ENCODE measurements at places on chromosomes 4 and X.

DNA sequence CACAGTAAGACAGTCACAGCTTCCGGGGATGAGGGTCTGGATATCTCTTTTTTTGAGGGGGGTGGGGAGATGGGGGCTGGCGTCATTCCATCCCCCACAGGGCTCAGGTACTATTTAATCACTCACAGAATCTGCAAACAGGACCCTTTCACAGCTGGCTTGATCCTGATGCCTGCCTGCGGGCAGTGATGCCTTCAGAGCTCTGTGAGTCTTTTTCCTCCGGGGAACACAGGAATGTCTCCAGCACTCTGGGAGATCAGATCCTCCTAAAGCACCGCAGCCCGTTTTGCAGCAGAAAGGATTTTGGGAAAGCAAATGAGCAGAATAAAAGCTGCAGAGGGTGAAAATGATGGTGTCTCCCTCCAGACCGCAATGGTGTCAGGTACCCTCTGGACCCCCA lies 13.2 kb upstream of the SHOX start:
- no peak for DNase-seq

- DNase-seq = no peak
These were observed 32.3 kb downstream of the AFF1 start for GRCh38 chr4:86967073-86967472.

GRCh38 chr4:185359767-185360446 lies 35.8 kb downstream of the LRP2BP start:
- no peak for DNase-seq

DNA sequence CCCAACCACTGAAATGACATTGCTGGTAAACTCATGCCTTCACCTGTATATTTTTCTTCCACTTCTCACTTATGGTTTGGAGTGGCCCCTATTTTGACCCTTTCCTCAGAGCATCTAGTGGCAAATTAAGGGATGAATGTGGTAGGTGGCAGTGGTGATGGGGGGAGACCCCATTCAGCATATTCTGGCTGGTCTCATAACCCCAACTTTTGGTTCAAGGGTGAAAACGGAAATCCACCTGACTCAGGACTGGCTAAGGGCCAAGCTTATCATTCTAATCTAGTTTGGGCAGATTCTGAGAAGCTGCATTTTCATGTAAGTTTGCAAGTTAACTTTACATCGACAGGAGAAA lies 47.0 kb upstream of the NSUN7 start:
- DNase-seq = no peak

- no peak for DNase-seq
These were observed 91.5 kb downstream of the ELOVL6 start for GRCh38 chr4:110106931-110107296.

- DNase-seq = no peak
These were observed 333.2 kb downstream of the ARHGAP10 start for GRCh38 chr4:148065075-148065474.

- DNase-seq = no peak
These were observed 265.3 kb downstream of the ZNF674 start for GRCh38 chrX:46279925-46280313.

GRCh38 chr4:152357206-152357605 lies 178.7 kb downstream of the FBXW7 start:
- DNase-seq = no peak

- no peak for DNase-seq
These were observed 31.0 kb downstream of the RPS6KA3 start for GRCh38 chrX:20235755-20236154.

DNA sequence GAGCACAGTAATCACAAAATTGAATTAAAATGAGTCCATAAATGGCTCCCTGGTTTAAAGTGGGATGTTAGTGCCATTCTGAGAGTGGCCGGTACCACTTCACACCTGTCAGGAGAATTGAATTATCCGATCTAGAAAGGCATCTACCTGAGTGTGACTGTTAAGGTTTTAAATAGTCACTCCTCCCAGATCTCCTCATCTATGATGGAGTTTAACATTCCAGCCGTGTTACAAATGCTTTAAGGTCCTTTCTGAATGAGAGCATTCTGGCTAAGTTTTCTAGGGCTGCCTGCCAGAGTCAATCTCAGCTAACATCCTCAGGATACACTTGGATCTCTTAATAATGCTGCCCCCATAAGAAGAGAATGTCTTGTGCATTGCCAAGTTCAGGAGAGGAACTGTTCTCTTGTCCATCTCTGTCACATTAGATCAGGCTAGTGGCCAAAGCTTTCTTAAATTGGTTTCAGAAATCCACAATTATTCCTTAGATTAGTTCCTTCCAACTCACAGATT lies 231.1 kb downstream of the SLC39A8 start:
- DNase-seq = no peak

- no peak for DNase-seq
These were observed 158.8 kb downstream of the TECRL start for GRCh38 chr4:64250488-64250887.

GRCh38 chrX:151476604-151477303 lies 79.7 kb downstream of the VMA21 start:
- no peak for DNase-seq

DNA sequence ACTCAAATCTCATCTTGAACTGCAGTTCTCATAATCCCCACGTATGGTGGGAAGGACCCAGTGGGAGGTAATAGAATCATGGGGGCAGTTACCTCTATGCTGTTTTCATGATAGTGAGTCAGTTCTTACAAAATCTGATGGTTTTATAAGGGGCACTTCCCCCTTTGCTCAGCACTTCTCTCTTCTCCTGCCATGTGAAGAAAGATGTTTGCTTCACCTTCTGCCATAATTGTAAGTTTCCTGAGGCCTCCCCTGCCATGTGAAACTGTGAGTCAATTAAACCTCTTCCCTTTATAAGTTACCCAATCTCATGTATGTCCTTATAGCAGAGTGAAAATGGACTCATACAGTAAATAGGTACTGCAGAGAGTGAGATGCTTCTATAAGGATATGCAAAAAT lies 1050.6 kb upstream of the GRIA3 start:
- no peak for DNase-seq

GRCh38 chrX:97551821-97552220 lies 668.1 kb downstream of the RPA4 start:
- no peak for DNase-seq

DNA sequence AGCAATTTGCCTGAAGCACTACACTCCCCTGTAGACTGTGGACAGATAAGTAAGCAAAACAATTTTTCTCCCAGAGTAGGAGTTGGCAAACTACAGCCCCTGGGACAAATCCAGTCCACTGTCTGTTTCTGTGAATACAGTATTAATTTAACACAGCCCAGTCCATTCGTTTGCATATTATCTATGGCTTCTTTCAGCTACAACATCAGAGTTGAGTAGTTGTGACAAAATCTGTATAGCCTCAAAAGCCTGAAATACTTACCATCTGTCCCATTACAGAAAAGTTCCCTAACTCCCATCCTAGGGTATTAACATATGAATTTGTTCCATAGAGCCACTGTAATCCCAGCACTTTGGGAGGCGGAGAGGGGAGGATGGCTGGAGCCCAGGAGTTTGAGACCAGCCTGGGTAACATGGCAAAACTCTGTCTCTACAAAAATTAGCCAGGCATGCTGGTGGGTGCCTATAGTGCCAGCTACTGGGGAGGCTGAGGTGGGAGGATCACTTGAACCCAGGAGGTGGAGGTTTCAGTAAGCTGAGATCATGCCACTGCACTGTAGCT lies 53.0 kb downstream of the AMELX start:
- no peak for DNase-seq

DNA sequence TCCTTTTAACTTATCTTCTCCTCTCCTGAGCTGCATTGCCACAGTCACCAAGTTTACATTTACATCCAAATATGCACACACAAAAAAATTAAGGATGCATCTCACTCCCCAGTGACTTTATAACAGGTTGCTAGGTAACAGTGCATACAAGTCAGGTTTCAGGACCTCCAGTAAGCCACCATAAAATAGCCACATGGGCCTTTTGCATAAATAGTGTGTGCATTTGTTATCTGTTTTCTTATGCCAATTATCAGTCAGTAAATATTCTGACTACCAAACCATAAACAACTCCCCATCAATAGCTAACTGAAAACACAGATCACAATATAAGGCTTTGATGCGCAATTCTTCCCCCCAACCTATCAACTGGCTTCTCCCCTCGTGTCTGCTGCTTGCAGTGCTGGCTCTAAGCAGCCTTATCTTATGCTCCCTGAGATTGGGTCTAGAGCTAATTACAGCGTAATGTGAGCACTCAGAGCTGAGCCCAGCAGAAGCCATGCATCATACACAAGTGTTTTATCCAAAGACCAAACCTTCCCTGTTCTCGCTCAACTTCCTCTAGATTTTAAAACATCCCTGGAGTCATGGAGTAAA lies 55.4 kb downstream of the ZNF827 start:
- DNase-seq = no peak

DNA sequence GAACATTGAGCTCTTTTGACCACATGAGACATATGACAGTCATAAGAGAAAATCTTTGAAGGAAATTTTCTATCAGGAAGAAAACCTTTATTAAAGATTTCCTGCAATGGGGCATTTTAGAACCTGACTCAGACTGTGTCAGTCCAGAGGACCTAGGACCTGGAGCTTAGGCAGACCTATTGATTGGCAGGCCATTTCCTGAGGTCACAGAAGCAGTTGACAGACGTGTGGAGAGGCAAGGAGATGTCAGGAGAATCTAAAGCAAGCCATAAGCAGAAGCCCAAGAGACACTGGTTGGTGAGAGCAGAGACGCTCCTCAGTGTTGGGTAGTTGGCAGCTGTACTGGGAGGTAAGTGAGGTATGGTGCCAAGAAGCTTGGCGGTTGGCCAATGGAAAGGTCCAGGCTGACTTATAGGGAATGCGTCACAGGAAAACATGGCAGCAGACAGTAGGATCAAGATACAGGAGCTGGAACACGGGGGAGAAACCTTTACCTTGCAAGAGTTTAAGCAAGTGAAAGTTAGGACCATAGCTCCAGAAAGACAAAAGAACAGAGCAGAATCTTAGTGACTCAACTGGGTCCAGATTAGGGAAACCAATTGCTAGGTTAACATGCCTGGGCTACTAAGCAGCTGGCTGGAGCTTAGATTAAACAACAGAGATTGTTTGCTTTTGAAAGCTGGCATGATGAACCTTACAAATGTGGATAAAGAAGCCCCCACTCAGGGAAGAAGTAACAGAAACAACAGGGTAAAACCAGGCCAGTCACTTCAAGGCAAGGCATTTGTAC lies 18.6 kb downstream of the PALLD start:
- no peak for DNase-seq

- no peak for DNase-seq
These were observed 11.2 kb downstream of the FHDC1 start for GRCh38 chr4:152947311-152947710.

GRCh38 chrX:130072345-130072740 lies 38.0 kb downstream of the ELF4 start:
- no peak for DNase-seq

- no peak for DNase-seq
These were observed 971.1 kb upstream of the HS3ST1 start for GRCh38 chr4:12399781-12400180.

DNA sequence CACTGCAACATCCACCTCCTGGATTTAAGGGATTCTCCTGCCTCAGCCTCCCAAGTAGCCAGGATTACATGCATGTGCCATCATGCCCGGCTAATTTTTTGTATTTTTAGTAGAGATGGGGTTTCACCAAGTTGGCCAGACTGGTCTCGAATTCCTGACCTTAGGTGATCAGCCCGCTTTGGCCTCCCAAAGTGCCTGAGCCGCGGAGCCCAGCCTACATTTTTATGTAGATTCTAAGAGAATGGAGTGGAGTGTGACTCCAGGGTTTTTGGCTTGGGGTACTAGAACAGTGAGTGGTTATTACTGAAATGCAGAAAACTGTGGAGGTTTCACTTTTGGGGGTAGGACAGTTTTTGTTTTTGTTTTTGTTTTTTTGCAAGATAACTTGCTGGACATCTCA lies 806.0 kb downstream of the ADGRL3 start:
- no peak for DNase-seq

- DNase-seq = no peak
These were observed 2.0 kb upstream of the TMPRSS11D start for GRCh38 chr4:67885762-67886161.

DNA sequence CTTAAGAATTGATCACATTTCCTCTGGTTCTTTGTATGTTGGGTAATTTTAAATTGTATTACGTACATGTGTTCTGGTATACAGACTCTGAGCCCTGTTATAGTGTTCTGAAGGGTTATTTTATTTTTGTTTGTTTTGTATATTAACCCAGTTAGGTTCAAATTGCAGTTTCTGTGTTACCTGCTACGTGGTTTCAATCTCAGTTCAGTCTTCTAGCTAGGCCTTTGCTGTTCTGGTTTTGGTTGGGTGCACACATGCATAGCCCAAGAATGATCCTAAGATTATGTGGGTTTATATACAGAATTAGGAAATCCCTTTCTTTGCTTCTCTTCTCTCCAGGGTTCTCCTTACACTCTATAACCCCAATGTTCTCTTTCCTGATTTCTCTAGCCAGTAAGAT lies 161.0 kb downstream of the PPP1R2C start:
- no peak for DNase-seq

- no peak for DNase-seq
These were observed 45.1 kb upstream of the TLR2 start for GRCh38 chr4:153638999-153639398.

- no peak for DNase-seq
These were observed 2.7 kb downstream of the BCOR start for GRCh38 chrX:40094900-40095582.

- DNase-seq = no peak
These were observed 7.0 kb upstream of the TRPC5OS start for GRCh38 chrX:111868726-111869638.

- DNase-seq = no peak
These were observed 1.2 kb downstream of the TRIML2 start for GRCh38 chr4:188107931-188108843.

DNA sequence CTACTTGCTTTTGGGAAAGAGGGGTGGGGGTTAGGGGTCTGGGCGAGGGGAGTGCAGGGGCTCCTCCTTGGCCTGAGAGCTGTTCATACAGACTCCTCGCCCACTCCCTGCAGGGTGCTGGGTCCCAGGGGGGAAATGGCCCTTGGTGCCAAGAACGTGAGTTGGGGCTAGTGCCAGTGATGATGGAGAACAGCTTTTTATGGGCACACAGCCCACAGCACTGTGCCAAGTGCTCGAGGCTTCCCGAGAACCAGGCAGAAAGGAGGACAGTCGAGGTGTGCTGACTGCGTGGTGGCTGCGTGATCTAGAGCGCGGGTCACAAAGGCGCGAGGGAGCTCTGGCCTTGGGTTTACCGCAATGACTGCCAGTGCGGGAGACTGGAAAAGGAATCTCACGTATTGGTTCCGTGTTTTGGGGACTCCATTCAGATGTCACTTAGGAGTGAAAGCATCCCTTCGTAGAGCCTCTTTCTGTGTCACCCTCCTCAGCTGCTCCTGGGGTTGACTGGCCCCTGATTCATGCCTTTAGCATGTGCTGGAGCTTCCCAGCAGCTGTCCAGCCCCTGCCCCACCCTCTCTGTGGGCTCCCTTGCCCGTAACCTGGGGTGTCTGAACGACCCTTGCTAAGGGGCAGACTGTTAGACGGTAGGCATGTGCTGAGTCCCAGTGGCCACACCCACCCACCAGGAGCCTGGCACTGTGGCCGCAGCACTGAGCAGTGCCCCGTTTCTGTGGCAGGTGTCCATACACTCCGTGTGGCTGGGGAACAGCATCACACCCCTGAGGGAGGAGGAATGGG lies 20.9 kb upstream of the MSANTD1 start:
- no peak for DNase-seq

All from NCI-H1930 (cell line).